NCI-H460 (cell line): ENCODE measurements at places on chromosomes 7 and 10. TPM values are rescaled to one million over a fixed set of nuclear protein-coding genes. Genes with fewer than 3 reads are reported as not detected.

DNA sequence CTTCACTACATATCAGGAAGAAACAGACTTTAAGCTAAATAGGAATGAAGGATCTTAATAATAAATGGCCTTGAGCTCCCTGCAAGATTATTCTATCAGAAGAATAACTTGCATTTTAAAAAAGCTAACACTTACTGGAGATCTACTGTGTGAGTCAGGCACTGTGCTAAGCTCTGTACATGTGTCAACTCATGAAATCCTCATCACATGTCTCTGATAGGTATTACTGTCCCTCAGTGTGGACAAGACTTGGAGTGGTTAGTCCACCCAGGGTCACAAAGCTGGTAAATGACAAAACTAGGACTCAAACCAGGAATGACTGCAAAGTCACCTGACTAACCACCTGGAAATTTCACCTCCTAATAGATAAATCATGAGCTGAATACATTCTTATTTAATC is 57.1 kb upstream of the KCTD7 start:
- no peak for DNase-seq

DNA sequence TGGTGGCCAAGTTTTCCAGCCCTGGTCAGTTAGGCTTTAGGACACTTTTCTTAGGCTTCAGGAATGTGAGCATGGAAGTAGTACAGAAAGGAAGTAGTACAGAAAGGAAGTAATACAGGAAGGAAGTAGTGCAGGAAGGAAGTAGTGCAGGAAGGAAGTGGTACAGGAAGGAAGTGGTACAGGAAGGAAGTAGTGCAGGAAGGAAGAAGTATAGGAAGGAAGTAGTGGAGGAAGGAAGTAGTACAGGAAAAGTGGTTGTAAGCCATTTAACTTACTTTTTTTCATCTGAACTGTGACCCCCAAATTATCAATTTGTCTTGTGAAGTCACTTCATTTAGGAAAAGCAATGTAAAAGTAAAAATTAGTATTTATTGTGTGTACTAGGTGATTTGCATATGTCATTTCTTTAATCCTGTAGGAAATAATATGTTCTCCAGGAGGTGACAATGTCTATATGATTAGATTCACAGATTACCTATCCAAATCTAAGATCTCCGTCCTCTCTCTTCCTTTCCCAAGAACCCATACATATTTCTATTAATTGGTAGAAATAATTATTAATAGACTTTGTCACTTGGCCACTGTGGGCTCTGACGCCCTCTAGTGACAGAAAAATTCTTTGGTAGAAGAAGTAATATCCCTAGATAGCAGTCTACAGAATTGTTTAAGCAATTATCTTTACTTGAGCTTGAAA is 3.9 kb upstream of the FAS start:
- DNase-seq = peak; percentile 36

DNA sequence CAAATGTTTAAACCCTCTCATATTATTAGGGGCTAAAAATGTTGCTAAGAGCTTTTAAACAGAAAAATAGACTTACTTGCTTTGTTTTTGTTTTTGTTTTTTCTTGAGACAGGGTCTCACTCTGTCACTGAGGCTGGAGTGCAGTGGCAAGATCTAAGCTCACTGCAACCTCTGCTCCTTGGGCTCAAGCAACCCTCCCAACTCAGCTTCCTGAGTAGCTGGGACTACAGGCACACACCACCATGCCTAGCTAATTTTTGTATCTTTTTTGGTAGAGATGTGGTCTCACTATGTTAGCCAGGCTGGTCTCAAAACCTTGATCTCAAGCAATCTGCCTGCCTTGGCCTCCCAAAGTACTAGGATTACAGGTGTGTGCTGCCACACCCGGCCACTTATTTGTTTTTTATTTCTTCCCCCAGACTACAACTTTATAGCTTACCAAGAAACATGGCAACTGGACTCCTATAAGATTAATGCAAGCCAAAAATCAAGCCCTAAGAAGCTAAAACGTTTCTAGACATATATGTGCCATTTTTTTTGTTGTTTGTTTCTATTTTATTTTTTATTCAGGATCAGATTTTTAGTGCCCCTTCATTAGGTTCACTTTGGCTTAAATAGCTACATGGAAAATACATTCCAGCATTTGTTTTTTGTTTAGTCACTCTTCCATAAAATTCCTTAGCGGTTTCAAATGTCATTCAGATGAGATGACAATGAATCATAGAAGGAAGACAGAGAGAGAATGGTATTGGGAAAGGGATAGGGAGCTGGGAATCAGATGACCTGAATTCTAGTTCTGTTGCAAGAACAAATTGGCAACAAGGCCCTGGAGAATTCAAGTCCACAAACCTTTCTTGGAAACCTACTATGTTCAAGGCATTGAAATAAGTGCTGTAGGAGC is 163.4 kb upstream of the MKLN1 start:
- DNase-seq = peak; percentile 96

DNA sequence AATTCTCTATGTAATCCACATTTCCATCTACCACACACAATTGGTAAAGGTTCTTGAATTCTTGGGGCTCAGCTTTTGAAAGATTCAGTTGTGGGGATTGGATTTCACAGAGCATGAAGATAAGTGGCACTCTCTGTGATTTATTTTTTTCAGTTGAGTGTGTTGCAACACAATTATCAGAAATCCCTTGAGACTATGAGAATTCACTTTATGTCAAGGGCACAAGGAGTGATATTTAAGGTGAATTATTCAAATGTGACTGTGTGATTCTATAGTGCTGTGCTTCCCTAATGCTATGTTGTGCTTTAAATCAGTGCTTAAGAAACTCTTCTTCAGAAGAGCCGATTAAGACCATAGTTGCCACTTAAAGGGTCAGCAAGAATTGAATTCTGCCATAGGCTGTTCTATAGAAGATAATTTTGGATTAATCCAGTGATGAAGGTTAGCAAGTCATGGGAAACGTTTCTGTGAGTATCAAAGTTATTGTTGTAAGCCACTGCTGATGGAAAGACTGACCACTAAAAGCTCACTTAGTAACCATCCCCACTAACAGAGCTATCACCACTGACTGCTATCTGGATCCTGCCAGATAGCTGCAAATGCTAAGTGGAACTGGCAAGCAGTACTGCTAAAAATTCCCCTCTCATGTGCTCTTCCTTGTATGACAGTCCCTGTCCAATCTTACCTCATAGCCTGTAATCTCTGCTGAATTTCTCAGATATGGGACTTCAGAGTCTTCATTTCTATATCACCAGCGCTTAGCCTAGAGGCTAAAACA is 134.0 kb upstream of the SEMA3D start:
- no peak for DNase-seq

- no peak for DNase-seq
These were observed 138.0 kb downstream of the SLIT1 start for GRCh38 chr10:97047788-97048187.

DNA sequence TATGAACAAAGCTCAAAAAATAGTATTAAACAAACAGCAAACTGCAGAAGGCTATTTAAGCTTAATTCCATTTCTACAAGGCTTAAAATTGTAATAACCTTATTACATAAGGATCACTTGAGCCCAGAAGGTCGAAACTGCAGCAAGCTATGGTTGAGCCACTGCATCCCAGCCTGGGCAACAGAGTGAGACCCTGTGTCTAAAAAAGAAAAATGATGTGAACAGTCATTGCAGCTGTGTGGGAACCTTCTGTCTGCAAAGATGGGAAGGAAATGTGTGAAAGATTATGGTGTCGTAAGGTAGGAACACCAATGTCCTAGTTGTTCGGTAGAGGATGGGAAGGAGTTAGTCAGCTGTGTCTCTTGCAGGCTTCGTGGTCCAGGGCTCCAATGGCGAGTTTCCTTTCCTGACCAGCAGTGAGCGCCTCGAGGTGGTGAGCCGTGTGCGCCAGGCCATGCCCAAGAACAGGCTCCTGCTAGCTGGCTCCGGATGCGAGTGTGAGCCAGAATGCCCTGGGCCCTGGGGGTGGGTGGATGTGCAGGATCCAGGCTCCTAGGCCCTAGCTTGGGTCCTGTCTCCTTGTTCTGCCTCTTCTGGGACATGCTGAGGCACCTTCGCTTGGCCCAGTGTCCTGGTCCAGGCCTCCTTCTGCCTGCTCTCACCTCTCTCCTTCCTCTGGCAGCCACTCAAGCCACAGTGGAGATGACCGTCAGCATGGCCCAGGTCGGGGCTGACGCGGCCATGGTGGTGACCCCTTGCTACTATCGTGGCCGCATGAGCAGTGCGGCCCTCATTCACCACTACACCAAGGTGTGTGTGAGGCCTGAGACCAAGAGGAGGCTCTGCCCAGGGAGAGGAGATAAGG is 9.1 kb downstream of the C10orf62 start:
- no peak for DNase-seq

GRCh38 chr7:120941856-120942255 is 8.7 kb upstream of the ING3 start:
- no peak for DNase-seq

DNA sequence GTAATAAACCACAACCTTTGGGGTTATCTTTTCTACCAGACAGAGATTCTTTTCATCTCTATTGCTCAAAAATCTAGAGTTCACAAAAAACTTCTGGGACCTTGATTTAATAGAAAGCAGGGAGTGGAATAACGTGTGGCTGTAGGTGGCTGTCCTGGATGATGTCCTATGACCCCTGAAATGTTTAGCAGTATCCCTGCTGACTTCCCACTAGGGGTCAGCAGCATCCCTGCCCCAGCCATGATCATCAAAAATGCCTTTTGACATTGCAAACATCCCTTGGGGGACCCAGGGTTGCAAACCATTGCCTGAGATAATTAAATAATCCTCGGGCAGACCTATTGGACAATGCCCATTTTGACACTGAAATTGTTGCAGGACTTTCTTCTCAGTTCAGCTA is 177.1 kb downstream of the USP6NL start:
- DNase-seq = peak; percentile 2

- no peak for DNase-seq
These were observed 162.9 kb downstream of the GLI3 start for GRCh38 chr7:42074076-42074475.

GRCh38 chr7:101749891-101750290 is 67.5 kb upstream of the CUX1 start:
- no peak for DNase-seq

- DNase-seq = peak; percentile 76
These were observed at the start of gene STX1A for GRCh38 chr7:73718905-73719805. Gene STX1A (minus strand): TSS chr7:73719669. CDS start chr7:73719631, 38 bp downstream.

- DNase-seq = no peak
These were observed 281.2 kb upstream of the KIAA1217 start for GRCh38 chr10:23927576-23928325.

DNA sequence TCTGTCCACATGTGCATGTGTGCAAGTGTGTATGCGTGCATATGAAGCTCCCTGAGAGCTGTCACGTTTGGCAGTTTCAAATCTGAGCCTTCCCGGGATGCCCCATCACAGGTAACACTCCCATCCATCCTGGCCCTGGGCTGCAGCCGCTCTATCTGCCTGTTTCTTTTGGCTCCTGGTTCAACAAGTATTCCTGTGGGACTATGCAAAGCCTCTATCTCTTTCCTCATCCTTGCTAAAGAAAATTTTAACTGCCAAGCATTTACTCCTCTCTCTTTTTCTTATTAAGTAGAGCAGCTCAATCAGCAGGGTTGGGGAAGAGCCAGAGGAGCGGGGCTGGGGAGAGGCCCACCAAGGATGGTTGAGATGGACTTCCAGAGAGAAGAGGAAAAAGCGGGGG is 24.4 kb upstream of the PDCD4 start:
- no peak for DNase-seq

DNA sequence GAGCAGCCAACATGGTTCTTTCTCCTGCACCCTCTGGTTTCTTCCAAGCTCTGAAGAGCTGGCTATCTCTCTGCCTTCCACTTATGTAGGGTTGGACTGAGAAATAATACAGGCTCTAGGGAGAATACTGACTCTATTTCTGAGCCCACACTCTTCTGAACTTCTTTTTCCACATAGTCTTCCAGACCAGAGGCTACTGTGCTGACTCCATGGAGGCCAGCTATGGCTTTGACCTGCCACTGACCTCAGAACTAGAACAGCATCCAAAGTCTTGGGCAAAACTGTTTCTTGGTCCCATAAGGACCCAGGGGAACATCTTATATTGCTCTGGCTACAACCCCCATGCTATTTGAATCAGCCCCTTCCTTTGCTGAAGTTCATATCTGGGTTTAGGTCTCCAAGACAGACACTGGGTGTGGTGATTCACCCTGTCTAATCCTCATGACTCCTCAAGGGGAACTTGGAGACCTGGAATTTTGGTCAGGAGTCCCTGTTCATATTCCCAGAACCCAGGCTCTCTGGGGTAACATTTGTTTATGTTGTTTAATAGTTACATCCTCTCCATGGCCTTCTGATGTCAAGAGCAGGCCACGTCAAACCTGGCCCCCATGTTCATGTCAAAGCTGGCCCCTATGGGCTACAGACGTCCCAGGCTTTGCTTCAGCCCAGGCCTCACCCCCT is 12.1 kb upstream of the PLAU start:
- no peak for DNase-seq

DNA sequence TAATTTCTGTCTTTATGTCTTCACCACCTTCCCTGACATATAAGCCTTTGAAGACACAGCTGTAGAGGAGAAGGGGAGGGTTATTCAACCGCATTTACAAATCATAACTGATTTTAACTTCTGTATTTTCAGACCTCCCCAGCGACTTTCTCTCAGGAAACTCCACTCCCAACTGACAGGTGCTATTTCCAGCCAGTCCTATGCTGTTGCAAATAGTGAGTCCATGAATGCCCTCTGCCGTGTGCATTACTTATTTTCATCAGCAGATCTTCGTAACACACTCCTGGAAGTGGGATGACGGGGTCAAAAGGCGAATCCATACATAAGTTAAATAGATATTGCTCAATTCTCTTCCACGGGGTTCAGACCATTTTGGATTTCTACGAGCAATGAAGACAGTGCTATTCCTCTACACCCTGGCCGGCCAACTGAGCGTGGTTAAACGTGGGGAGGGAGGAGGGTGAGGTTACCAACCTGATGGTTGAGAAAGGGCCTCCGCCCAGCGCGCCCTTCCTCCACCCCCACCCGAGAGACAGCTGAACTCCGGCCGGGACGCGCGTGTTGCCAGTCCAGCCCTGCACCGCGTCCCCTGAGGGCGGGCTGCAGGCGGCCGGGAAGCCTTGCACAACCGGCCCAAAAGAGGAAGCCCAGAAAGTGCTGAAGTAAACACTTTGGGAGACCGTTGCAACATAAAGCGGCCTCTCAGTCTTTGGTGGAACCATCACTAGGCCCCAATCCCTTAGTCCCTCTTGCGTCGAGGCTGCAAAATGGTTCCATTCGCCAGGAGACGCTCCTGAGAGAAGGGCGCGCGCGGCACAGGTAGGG is at the start of gene APBB1IP:
Gene APBB1IP, plus strand, starts transcription at position 705 of the 825 bp plus-strand sequence. CDS start 53,986 bp downstream, outside the sequence.
- no peak for DNase-seq

Gene LBX1
- total RNA-seq = 0.10 and 0.12 TPM in 2 replicates

Gene CRPPA
- 0.38 and 0.84 TPM in 2 replicates for total RNA-seq

Gene PPP1R17
- not detected in 2 replicates for total RNA-seq

Gene ST8SIA6
- total RNA-seq = 0.09 and 0.57 TPM in 2 replicates

Gene SUFU
- total RNA-seq = 1.9 and 2.2 TPM in 2 replicates

Gene GJC3
- total RNA-seq = not detected in 2 replicates

Gene BBS9
- total RNA-seq = 6.8 and 9.0 TPM in 2 replicates

Gene CELF2
- 0.14 and 0.27 TPM in 2 replicates for total RNA-seq

Gene NPTX2
- total RNA-seq = 1.4 and 2.0 TPM in 2 replicates

Gene CPEB3
- total RNA-seq = 3.4 and 3.5 TPM in 2 replicates

Gene RAMP3
- not detected in 2 replicates for total RNA-seq

Gene NPC1L1
- total RNA-seq = 0.09 TPM in 1 of 2 replicates, not detected in the other

Gene MAT1A
- total RNA-seq = 0.02 and 0.61 TPM in 2 replicates
